ENCODE measurements at places on chromosomes 7 and 10. TPM values are rescaled to one million over a fixed set of nuclear protein-coding genes. Genes with fewer than 3 reads are reported as not detected.

GRCh38 chr10:18204039-18204835 is 64.0 kb downstream of the CACNB2 start:
- DNase-seq = no peak

The ELFN1 gene
- total RNA-seq = 4.3 TPM

- no peak for DNase-seq
These were observed 29.1 kb downstream of the GPRIN2 start for GRCh38 chr10:46527241-46527811.

The FAM237B gene
- total RNA-seq = not detected

The SYCE1 gene
- not detected for total RNA-seq

DNA sequence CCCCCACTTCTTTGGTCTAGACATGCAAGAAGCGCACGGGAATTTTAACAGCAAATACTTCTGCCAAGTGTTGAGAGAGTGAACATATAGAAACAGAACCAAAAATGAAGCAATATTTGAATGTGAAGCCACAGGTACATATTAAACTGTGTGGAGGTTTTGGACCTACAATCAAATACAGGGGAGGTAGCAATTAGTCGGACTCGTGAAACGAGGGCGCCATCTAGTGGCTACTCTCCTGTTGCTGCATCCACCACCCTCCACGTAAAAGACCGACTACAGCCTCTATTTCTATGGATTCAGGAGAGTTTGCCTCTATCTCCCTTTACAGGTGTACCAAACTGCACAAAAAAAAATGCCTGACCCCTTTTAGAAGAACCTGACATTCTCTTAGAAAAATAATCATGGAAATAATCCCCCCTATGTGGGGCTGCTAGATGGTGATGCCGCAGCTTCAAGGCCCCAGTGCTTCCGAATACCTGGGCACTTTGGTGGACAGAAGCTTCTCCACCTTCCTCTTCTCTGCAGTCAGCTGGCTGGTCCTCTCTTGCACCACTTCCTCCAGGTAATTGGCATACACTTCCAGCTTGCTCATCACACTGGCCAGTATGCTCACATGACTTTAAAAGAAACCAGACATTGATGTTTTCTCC is 31.7 kb downstream of the TECTB start:
- DNase-seq = peak; percentile 90

DNA sequence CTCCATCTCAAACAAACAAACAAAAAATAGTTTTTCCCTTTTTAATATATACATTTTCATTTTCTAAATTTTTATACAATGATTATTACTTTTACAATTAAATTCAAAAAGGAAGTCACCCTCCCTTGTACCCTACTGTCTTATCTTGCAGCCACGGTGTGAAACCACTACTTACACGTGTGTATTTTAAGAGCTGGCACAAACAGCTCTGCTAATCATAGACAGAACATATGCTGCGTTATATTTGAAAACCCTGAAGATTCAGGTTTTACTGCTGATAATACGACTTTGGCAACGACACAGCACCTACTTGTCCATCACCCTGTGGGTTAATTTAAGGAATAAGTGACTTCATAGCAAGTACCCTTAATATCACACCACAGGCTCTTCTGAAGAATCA is 991 bp downstream of the ANKRD61 start:
- DNase-seq = no peak

Data from tongue (tissue), 3 donors.